ENCODE measurements at places on chromosomes 13 and 19. TPM values are rescaled to one million over a fixed set of nuclear protein-coding genes. Genes with fewer than 3 reads are reported as not detected.

Gene LRRC4B
- 0.97 TPM for polyA plus RNA-seq

Gene DDA1
- polyA plus RNA-seq: 84.6 TPM

Gene KASH5
- not detected for polyA plus RNA-seq

Gene VSIG10L
- 1.2 TPM for polyA plus RNA-seq

Gene TYROBP
- 17.1 TPM for polyA plus RNA-seq

Gene PLIN5
- polyA plus RNA-seq: 65.0 TPM

Gene OVOL3
- not detected for polyA plus RNA-seq

Gene ZNF177
- 2.2 TPM for polyA plus RNA-seq

Gene CYP4F3
- not detected for polyA plus RNA-seq

Gene C1QTNF9
- polyA plus RNA-seq: 4.3 TPM

Gene SRRM5
- polyA plus RNA-seq: 0.15 TPM

Gene OR7C1
- polyA plus RNA-seq: not detected

Gene ZNF578
- 1.9 TPM for polyA plus RNA-seq

Gene LGALS7
- polyA plus RNA-seq: not detected

Gene CAPN12
- 1.4 TPM for polyA plus RNA-seq

Gene CATSPERD
- not detected for polyA plus RNA-seq

Gene USHBP1
- 11.1 TPM for polyA plus RNA-seq

Gene PRPF31
- polyA plus RNA-seq: 57.6 TPM

Gene APC2
- polyA plus RNA-seq: 0.07 TPM

Gene CRYL1
- polyA plus RNA-seq: 10.7 TPM

Gene CYP2A6
- polyA plus RNA-seq: not detected

Gene TMEM38A
- polyA plus RNA-seq: 26.6 TPM

Gene CAPS
- 4.8 TPM for polyA plus RNA-seq

Gene BICRA
- 7.2 TPM for polyA plus RNA-seq

Gene SMIM44
- not detected for polyA plus RNA-seq

Gene RNF17
- 0.17 TPM for polyA plus RNA-seq

Gene LGALS4
- polyA plus RNA-seq: 0.91 TPM

Gene CABP5
- polyA plus RNA-seq: not detected

Gene C19orf33
- polyA plus RNA-seq: 12.2 TPM

Gene MIDN
- polyA plus RNA-seq: 33.6 TPM

Gene C19orf47
- polyA plus RNA-seq: 226 TPM

Gene BEST2
- not detected for polyA plus RNA-seq

Gene LPAR2
- 1.6 TPM for polyA plus RNA-seq

Gene GPC5
- not detected for polyA plus RNA-seq

Gene ZNF497
- polyA plus RNA-seq: 0.08 TPM

Gene CYP2S1
- polyA plus RNA-seq: 0.11 TPM

Gene FAM124A
- polyA plus RNA-seq: 4.1 TPM

Gene CCDC169
- polyA plus RNA-seq: 0.30 TPM

Gene CDX2
- polyA plus RNA-seq: not detected

Gene SH2D3A
- 0.25 TPM for polyA plus RNA-seq

Gene ZNF738
- polyA plus RNA-seq: 3.2 TPM

Gene FAM216B
- polyA plus RNA-seq: 0.38 TPM

Gene SIGLEC8
- not detected for polyA plus RNA-seq

Gene ZNF628
- 5.4 TPM for polyA plus RNA-seq

Gene KLK3
- polyA plus RNA-seq: not detected

Gene SIGLECL1
- not detected for polyA plus RNA-seq

Gene GSK3A
- 76.5 TPM for polyA plus RNA-seq

Gene SYT3
- not detected for polyA plus RNA-seq

Gene SLITRK6
- 0.30 TPM for polyA plus RNA-seq

Gene OR7D4
- polyA plus RNA-seq: not detected

Gene EXOSC5
- polyA plus RNA-seq: 40.4 TPM

Gene SLC25A23
- 64.4 TPM for polyA plus RNA-seq

Gene ZMYM2
- polyA plus RNA-seq: 11.2 TPM

Gene ZFP82
- polyA plus RNA-seq: 2.2 TPM

Gene PRSS57
- polyA plus RNA-seq: not detected

Gene LGALS14
- not detected for polyA plus RNA-seq

Gene LYPD3
- polyA plus RNA-seq: 0.46 TPM

Gene YIF1B
- 113 TPM for polyA plus RNA-seq

Gene ABHD8
- 11.6 TPM for polyA plus RNA-seq
